ENCODE measurements at places on chromosomes 3 and 15.

DNA sequence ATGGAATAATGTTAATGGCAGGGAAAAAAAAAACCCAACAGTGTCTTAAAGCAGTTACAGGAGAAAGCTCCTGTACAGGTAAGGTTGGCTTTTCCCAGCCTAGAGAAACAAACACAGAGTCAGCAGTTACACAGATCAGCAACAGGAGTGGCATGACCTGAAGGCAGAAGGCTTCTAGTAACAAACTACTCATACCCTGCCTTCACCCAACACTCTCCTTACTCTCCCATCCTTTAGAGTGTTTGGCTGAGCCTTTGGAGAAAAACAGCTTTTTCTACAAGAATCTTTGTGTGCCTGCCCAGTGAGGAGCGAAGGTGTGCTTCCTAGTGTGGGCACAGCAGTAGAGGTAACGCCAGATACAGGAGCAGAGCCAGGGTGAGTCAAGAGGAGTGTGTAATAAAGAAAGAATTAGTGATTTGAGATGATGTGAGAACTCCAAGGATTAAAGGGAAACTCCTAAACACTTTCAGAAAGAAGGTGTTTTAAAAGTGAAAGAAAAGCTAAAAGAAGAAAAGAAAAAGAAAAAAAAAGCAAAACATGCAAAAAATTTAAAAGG lies 152.7 kb downstream of the POLR2M start:
- no peak for DNase-seq

- DNase-seq = no peak
These were observed 342.7 kb downstream of the PTPRG start for GRCh38 chr3:61903931-61904657.

DNA sequence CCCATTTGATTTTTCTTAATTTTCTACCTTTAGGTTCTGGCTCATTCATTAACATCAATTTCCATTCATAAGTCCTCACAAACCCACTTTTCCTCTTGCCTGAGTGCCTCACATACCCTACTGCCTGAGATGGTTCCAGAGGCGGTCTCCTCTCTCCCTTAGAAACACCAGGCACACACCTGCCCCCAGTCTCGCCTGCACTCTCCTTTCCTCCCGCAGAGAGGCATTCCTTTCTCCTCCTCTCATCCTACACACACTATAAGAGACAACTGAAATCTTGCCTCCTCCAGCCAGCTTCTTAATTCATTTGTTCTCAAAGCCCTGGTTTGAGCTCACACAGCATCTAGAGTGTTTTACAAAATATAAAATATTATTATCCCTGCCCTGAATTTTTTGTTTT lies 27.5 kb downstream of the TF start:
- no peak for DNase-seq

DNA sequence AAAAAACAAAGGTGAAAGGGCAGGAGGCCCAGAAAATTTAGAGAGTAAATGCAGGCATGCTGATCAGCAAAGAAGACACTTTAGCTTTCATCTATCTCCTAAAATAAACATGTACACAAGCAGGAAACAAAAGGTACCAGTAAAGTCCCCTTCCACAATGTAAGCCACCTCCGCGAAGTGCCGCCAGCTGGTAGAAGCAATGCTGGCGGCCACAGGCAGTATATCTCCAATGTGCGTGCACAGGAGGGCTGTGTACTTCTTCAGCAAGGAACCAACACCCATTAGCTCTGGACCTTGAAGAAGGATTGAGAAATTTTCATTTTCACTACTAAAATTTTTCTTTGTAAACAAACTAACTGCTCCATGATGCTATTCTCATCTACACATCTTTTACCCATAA lies 75.4 kb downstream of the HERC2 start:
- no peak for DNase-seq

DNA sequence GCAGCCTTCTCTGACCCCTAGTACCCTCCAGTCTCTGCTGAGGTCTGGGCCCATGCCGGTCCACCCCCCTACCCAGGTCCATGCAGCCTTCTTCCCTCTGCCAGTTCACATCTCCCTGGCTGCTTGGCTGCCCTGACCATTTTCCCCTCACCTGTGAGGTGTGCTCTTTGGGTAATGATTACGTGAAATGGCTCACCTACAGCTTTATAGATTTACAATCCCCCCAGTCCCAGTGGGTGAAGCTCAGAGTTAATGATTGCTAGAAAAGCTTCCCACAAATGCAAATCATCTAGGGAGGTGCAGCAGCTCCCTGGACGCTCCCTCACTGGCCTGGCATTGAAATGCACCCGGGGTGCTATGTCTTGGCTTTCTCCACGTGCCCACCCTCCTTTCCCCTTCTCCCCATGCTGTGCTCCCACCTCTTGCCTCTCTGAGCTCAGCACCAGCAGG lies 18.7 kb downstream of the PAQR5 start:
- DNase-seq = no peak

GRCh38 chr3:138270245-138270644 lies 59.4 kb downstream of the NME9 start:
- DNase-seq = no peak

GRCh38 chr3:66083784-66084213 lies 45.1 kb upstream of the MAGI1 start:
- DNase-seq = no peak

DNA sequence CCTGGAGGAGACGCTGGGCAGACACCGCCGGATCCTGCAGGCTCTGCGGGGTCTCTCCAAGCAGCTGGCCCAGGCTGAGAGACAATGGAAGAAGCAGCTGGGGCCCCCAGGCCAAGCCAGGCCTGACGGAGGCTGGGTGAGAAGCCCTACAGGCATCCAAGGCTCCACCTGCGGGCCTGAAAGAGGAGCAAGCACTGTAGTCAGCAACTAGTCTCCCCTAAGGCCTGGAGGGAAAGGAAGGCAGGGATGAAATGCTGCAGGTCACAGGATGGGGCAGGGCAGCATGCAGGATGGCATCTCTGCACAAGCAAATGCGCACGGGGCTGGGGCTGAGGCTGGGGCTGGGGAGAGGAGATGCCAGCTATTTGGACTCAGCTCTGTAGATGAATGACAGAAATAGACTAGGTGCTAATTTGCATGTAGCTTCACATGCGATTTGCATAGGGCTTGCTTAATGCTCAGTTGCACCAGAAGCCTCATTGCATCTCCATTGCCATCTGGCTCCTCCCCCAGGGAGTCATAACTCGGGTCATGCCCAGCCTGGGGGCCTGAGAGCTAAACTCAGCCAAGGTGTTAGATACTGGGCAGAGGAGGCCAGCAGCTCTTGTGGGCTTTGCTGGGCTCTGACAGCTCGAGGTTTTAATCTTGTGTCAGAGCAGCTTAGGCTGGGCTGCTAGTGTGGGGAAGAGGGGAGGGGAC lies 5.2 kb upstream of the CPLX3 start:
- no peak for DNase-seq

GRCh38 chr3:197975311-197975710 lies 15.3 kb downstream of the LMLN start:
- no peak for DNase-seq

- peak; percentile 28 for DNase-seq
These were observed 39.3 kb downstream of the PLD1 start for GRCh38 chr3:171770689-171771620.

- peak; percentile 90 for DNase-seq
These were observed 99.9 kb downstream of the TLE3 start for GRCh38 chr15:69997813-69998212.

- DNase-seq = no peak
These were observed 186.3 kb downstream of the FEZF2 start for GRCh38 chr3:62187022-62187431.

Data from NCI-H2029 (cell line).